ENCODE measurements at places on chromosomes 1 and 21.

DNA sequence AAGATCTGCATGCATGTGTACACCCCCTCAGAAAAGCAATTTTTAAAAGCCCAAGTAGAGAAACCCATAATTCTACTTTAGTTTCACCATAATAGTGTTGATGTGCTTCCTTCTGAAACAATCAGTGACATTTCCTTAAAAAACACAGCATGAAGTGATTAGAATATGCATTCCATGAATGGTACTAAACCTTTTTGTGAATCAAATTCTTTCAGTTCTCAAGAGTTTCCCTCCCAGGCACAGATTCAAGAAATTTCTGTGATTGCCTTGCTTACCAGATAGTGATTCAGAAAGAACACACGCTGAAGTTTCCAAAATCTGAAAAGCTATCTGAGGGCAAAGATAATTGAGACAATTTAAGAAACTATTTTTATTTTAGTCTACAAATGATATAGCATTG, 136.4 kb upstream of the ADGRL2 start:
- DNase-seq: no peak

- DNase-seq: no peak
These were observed 75.0 kb upstream of the DPT start for GRCh38 chr1:168803806-168804510.

DNA sequence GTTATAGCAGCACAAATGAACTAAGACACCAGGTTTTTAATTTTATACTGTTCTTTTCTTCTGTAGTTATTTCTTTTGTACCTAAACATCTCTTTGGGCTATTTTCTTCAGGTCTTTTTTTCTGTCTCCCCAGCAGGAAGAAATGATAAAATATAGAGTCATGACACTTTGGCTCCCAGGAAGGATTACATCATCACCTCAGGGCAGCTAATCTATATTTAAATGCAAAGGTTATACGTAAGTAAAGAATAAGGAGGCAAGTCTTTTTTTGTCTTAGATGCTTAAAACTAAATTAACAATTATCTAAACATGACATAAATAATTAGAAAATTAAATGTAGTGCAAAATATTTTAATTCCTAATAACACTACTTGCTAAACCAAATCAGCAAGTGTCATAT, 57.0 kb downstream of the WARS2 start:
- DNase-seq: no peak

DNA sequence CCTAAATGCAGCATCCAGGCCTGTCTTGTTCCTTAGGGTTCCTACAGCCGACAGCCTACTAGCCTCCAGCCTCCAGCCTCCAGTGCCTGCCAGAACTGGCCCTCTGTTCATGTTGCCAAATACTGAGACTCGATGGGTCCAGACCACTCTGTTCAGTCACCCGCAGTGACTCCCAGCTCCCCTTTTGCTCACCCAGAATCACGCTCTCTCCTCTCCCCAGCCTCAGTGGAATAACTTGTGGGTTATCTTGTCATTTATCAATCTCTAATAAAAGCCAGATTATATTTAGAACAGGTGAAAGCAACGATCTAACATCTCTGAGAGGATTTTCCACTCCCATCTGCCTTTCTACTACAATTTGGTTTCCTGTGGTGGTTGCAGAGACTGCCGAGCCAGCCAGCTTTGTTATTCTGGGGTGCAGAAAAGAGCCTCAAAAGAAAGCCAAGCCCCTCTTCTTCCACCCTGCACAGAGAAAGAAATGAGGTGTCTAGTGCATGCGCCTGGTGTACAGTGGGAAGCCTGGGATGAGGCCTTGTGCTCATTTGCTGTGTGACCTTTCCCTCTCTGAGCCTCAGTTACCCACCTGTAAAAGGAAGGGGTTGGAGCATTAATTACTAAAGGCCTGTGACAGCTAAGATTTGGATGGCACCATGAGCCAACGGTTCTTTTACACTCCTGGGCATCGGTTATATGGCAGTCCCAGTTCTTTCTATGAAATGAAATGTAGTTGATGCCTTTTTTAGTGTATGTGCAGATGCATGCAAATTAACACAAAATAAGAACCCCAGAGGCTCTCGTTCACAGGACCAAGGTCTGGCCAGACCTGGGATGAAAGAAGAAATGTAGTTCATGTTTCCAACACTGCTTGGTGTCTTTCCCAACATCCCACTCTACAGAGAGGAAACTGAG, 42.9 kb upstream of the ID3 start:
- DNase-seq: no peak

DNA sequence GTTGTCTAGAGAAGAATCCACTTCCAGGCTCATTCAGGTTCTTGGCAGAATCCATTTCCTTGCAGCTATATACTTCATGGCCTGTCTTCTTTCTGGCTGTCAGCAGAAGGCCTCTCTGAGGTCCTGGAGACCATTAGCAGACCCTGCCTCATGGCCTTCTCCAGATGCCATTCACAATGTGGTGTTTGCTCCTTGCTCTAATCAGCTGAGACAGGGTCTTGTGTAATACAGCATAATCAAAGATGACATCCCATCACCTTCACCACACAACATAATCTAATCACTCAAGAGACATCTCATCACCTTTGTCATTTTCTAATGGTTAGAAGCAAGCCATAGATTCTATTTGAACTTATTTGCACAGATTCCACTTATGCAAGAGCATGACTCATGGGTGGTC, 403.9 kb upstream of the LRRC7 start:
- no peak for DNase-seq

- no peak for DNase-seq
These were observed 22.9 kb upstream of the EPS8L3 start for GRCh38 chr1:109786531-109787021.

GRCh38 chr1:51072043-51072439, 30.0 kb upstream of the C1orf185 start:
- DNase-seq: no peak

DNA sequence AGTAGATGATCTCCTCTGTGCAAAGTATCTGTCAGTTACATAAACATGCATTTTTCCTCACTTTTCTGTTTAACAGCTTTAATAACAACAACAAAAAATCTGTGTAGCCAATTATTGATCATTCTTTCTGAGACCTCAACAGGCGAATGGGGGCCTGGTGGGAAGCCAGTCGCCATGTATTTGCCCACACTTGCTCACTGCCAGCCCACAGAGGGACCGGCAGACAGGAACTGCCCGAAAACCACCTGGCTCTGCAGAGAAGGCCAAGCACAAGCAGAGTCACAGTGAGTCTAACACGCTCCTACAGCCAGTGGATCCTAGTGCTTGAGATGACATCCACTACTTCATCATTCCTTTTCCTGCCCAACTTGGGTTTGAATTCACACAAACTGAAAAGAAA, 56.1 kb downstream of the NPHP4 start:
- DNase-seq: no peak

GRCh38 chr1:221040101-221040500, 160.9 kb downstream of the HLX start:
- DNase-seq: no peak

- DNase-seq: no peak
These were observed 55.5 kb downstream of the MORN1 start for GRCh38 chr1:2335721-2336455.

GRCh38 chr21:38663282-38663681, 142.4 kb upstream of the ETS2 start:
- DNase-seq: no peak

GRCh38 chr1:94205639-94206038, 31.7 kb downstream of the ARHGAP29 start:
- DNase-seq: no peak

DNA sequence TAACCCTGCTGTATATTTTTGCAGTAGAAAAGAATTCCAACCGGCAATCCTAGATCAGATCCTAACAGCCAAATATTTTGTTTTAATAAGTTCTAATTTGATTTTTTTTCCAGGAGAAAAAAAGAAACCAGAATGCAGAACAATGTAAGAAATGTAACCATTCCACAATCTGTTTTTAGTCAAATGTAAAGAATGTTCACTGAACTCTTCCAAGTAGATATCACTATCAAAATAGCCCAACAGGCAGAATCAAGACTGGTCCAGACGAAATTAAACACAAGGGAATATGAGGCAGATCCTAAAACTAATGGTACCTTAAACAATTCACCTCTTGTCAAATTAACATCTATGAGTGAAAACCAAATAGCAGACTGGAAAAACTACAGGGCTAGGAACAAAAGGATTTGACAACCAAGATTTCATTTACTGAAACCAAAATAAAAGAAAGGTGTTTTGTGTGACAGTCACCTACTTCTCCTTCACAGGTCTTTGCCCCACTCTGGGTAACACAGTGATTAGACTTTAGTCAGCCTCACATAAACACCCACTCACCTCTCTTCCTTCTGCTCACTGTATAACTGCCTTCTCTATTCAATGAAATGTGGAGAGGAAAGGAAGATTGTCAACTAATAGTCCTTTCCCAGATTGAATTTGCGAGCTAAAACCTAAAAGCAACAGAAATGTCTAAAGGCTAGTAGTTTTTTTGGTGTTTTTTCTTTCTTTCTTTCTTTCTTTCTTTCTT, 137.9 kb downstream of the FAF1 start:
- DNase-seq: no peak

GRCh38 chr1:17633654-17634053, 94.2 kb downstream of the ARHGEF10L start:
- no peak for DNase-seq

- DNase-seq: no peak
These were observed 2.0 kb downstream of the MATN1 start for GRCh38 chr1:30721341-30721793.

GRCh38 chr21:25734654-25734903, 125 bp downstream of the ATP5PF start:
- no peak for DNase-seq

GRCh38 chr1:76187436-76187835, 112.9 kb downstream of the ST6GALNAC3 start:
- DNase-seq: no peak

DNA sequence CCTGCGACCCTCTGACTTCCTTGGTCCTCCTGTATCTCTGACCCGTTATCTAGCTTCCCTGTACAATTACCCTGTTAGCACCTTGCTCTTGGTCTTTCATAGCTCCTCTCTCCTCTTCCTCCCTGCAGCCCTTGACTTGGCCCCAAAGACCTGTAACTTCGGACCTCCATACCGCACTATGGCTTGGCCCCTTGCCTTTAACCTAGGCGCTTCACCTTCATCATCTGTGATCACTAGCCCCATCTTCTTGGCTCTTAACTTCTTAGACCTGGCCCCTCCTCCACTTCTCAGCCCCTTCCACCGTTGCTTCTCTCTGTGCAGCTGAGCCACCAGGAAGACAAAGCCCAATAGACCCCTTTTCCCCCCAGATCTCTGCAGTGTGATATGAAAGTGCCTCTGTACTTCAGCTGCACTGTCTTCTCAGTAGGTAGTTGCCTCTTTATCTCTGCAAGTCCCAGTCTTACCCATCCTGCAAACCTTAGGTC, 740 bp downstream of the ZNF691 start:
- DNase-seq: no peak

- no peak for DNase-seq
These were observed 7.9 kb upstream of the ERO1B start for GRCh38 chr1:236289492-236290131.

- no peak for DNase-seq
These were observed 127.1 kb upstream of the IPO9 start for GRCh38 chr1:201701831-201702230.

- DNase-seq: no peak
These were observed 282.3 kb downstream of the USH2A start for GRCh38 chr1:216140730-216141524.

- no peak for DNase-seq
These were observed 39.0 kb upstream of the RGS5 start for GRCh38 chr1:163241746-163242145.
